T-helper 17 cell (primary cell): ENCODE measurements at places on chromosomes 4 and X. TPM values are rescaled to one million over a fixed set of nuclear protein-coding genes. Genes with fewer than 3 reads are reported as not detected.

DNA sequence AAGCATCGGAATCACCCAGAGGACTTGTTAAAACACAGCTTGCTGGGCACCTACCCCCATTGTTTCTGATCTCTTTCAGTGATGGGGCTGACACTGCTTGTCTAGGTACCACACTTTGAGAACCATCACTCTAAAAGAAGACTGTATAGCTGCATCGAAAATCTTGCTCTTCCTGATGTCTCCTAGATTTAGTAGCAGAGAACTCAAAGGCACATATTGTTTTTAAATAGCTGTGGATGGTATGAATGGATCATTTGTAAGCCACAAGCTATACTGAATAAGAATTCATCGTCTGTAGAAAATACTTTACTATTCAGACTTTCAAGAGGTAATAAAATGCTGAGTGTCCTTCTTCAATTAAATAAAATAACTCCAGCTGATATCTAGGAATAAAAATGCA, 405.4 kb downstream of the ANKRD50 start:
- DNase-seq = no peak
- peaks cover 9% of the 10 kb centered on the region for H3K27me3 ChIP-seq
- H3K27ac ChIP-seq = no peak overlapping the region
- no peak overlapping the region for H3K4me3 ChIP-seq
- no peaks in the 10 kb centered on the region for H3K4me1 ChIP-seq

- no peaks in the 10 kb centered on the region for H3K36me3 ChIP-seq
- H3K4me1 ChIP-seq = no peaks in the 10 kb centered on the region
Observed at GRCh38 chrX:39626749-39627148, 471.0 kb downstream of the BCOR start.

DNA sequence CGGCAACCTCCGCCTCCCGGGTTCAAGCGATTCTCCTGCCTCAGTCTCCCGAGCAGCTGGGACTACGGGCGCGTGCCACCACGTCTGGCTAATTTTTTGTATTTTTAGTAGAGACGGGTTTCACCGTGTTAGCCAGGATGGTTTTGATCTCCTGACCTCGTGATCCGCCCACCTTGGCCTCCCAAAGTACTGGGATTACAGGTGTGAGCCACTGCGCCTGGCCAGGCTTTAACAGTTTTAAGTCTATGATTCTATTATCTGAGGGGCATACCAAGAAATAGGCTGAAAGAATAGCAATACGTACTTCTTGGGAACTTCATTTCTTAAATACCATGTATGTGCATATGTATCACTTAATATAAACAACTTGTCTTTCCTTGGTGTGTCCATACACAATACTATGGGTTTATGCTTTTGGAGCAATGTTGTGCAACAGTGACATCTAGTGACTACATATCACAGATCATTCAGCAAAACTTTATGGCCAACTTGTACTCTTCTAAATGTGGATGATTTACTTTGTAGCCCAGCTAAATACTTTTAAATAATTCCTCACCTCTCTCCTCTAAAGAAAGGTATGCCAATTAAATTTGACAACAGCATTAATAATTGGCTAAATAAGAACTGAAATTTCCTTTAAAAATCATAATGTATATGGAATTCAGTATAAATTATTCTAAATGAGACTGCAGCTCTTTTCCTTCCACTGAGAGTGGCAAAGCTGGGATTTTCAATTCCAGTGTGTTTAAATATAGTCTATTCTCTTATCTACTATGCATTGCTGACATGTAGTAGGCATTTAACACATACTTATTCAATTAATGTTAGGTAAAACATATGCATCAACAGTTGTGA, 10.4 kb downstream of the SLC9B1 start:
- peaks cover 14% of the 10 kb centered on the region for H3K4me1 ChIP-seq
- no peak overlapping the region for H3K27ac ChIP-seq
- no peak overlapping the region for H3K4me3 ChIP-seq
- H3K27me3 ChIP-seq = peaks cover 6% of the 10 kb centered on the region

XAGE1A gene
- total RNA-seq = not detected

TLR10 gene
- 1.1 TPM for total RNA-seq

DNA sequence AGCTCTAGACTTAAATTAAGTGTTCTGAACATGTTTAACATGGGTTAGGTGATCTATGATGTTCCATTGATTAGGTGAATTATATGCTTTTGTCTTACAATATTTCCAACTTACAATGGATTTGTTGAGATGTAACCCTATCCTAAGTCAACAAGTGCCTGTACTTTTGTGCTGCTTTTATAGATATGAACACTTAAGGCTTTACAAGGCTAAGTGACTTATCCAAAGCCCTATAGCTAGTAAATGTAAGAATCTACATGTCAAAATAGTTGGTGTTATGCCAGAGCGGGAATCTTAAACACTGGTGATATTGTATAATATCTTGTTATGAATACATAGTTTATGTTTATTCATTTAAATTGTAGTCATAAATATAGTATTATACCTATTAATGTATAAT, 1629.1 kb upstream of the IGFBP7 start:
- no peaks in the 10 kb centered on the region for H3K27me3 ChIP-seq
- DNase-seq = no peak

RXFP1 gene
- not detected for total RNA-seq

SMPX gene
- not detected for total RNA-seq

DNA sequence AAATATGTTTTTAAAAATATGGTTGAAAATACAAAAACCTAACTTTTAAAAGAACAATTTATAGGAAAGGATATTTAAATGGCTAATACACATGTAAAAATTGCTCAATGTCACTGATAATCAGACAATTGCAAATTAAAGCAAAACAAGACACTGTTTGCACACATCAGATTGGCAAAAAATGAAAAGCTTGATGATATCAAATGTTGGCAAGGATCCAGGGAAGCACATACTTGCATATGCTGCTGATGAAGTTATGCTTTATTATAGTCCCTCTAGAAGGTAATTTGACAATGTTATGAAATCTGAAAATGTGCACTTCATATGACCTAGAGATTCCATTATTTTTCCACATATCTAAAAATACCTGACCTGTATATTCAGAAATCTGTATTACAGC, 45.7 kb upstream of the EPGN start:
- H3K4me1 ChIP-seq = no peaks in the 10 kb centered on the region
- no peak overlapping the region for H3K27ac ChIP-seq

- H3K27me3 ChIP-seq = no peaks in the 10 kb centered on the region
- no peak for DNase-seq
- H3K27ac ChIP-seq = peak within 1 kb of the TSS; percentile 97
Observed at GRCh38 chr4:2417765-2418649, at the start of gene ZFYVE28. ZFYVE28 (minus strand) TSS chr4:2418645; CDS start chr4:2418323, 322 bp downstream.

SORBS2 gene
- not detected for total RNA-seq

- H3K27me3 ChIP-seq = no peaks in the 10 kb centered on the region
- DNase-seq = no peak
- H3K4me1 ChIP-seq = peaks cover 3% of the 10 kb centered on the region
- H3K4me3 ChIP-seq = no peak overlapping the region
Observed at GRCh38 chrX:77691916-77692315, 94.1 kb downstream of the ATRX start.

DNA sequence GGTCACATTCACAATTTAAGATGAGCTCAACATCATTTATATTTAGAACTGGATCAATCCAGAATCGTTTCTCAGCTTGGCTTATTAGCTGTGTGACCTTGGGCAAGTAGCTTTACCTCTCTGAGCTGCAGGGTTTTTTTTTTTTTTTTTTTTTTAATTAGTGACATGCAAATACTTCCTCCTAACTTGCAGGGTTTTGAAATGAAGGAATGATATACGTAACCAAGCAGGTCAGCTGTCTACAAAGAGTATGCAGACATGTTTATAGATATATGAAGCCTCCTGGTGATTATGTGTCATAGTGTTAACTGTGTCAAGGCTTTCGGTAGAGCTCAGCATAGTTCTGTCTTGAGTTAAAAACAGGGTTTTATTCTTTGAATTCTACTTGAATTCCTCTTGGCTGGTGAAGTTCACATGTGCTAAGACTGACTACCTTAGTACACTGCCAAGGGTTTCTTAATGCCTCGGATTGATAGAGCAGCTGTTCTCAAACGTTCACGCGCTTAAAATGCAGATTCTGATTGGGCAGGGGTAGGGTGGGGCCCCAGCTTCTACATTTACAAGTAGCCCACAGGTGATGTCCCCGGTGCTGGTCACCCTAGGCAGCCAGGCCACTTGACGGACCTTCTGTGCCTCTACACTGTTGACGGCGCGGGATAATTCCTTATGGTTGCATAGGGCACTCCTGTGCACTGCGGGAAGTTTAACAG, 654 bp upstream of the STS start:
- no peaks in the 10 kb centered on the region for H3K36me3 ChIP-seq
- H3K4me3 ChIP-seq = peak overlapping the region; percentile 85
- DNase-seq = no peak
- peaks cover 5% of the 10 kb centered on the region for H3K4me1 ChIP-seq
- no peaks in the 10 kb centered on the region for H3K27me3 ChIP-seq

MAGEA2 gene
- not detected for total RNA-seq

GRCh38 chrX:29659911-29660310, 555.5 kb upstream of the MAGEB2 start:
- no peak overlapping the region for H3K4me3 ChIP-seq
- no peaks in the 10 kb centered on the region for H3K36me3 ChIP-seq
- no peak overlapping the region for H3K27ac ChIP-seq
- H3K27me3 ChIP-seq = no peaks in the 10 kb centered on the region
- no peak for DNase-seq
